ENCODE measurements at places on chromosomes 5 and 9.

DNA sequence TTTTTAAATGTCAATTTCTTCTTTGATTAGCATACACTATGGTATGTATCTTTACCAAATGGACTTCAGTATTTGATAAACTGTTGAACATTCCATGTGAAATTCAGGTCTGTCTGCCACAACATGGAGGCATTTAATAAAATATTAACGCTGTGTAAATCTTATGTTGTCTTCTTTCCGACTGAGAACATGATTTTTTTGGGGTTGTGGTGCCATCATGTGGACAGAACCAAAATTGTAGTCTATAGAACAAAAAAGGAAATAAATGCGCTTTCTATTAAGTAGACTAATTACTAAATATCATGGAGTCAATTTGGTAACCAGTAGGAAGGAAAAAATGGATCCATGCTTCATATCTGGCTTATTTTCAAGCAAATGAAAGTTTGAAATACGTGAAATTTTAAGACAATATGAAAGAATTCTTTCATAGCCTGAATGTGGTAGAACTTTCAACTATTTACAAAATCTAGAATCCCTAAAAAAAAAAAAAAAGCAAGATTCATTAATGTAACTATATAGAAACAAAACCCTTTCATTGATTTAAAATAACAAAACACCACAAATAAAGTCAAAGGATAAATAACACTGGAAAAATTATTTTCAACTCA lies 2.8 kb upstream of the PLK2 start:
- DNase-seq = no peak

- no peak for DNase-seq
Observed at GRCh38 chr9:136719195-136719880, 7.0 kb downstream of the DIPK1B start.

DNA sequence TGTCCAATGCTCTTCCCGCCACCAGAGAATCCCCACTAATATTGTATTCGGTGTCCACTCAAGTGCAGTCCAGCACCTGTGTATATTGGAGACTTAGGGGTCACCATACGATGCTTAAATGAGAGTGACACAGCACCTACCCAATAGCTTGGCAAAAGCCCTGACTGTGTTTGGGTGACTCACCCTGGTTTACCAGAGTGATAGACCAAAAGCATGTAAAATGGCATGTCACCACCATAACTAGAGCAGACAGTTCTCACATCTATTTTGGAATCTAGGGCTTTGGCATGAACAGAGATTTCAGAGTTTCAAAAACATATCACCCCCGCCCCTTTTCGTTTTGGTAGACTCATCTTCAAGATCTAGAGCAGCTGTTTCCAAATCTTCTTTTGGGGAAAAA lies 217.3 kb upstream of the RASEF start:
- DNase-seq = no peak

DNA sequence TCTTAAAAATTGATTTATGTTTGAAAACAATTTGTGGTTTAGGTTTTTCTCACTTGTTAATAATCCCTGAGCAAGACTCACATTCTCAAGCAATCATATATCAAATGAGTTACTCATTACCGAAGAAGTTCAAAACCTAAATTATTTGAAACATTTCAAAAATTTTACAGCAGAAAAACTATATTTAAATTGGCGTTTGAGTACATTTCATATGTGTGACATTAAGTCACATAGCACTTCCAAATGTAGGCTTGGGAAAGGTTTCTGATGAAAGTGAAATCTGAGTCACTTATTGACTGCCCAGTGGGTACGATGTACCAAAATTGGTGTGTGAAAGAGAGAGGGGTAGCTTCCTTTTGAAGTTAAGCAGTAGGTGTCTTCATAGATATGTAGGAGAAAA lies 411.4 kb upstream of the SGCD start:
- no peak for DNase-seq

DNA sequence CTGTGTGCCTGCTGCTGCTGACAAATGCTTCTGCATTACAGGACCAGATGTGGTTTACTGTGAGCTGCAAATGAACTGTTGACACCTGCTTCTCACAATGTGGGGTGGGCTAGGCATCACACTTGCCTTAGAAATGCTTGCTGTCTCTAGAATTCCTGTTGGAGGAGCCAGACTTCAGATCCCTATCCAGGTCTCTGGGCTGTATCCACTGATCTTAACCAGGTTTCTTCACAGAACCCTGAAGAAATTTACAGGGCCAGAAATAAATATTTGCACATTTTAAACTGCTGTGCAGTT lies 255.4 kb downstream of the FAM114A2 start:
- no peak for DNase-seq

- no peak for DNase-seq
Observed at GRCh38 chr5:175032013-175032412, 307.6 kb downstream of the MSX2 start.

Measured in left cardiac atrium (tissue), 4 donors.